Sigmoid colon (tissue), 7 donors: ENCODE measurements at places on chromosomes 4 and X. TPM values are rescaled to one million over a fixed set of nuclear protein-coding genes. Genes with fewer than 3 reads are reported as not detected.

USP26 gene
- polyA plus RNA-seq, result not detected

RPA4 gene
- not detected for polyA plus RNA-seq

ARMCX1 gene
- 13.2 TPM for polyA plus RNA-seq

ITGB1BP2 gene
- polyA plus RNA-seq, result 1.2 TPM

DNA sequence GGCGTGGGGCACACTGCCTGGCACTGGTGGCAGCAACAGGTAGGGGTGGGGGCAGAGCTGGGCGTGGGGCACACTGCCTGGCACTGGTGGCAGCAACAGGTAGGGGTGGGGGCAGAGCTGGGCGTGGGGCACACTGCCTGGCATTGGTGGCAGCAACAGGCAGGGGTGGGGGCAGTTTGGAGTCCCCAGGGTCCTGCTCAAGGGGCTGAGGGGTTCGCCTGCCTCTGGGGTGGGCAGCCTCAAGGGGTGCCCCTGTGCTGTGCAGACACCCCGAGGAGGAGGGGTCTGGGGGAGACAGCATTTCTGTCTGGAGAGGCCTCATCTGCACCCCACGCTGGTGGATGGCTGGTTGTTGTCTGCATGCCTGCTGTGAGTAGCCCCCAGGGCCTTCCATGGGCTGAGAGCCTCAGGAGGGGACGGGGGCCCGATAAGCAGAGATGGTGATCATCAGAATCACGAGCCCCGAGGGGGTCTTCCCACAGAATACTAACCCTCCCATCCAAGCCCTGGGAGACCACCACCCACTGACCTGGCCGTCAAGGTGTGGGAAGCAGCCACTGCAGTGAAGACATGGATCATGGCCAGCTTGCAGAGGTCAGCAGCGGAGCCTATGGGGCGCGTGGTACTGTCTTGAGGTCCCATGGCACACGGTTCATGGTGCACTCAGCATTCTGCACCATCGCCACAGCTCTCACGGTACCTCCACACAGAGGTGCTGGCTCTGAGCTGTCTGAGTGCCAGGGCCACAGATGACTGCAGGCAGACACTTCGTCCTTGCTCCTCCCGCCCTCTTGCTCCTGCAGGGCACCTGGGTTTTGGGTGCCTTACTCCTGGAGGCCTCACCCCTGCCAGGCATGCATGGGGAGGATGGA is 21.5 kb downstream of the NAT8L start:
- DNase-seq, result peak; percentile 57

DNA sequence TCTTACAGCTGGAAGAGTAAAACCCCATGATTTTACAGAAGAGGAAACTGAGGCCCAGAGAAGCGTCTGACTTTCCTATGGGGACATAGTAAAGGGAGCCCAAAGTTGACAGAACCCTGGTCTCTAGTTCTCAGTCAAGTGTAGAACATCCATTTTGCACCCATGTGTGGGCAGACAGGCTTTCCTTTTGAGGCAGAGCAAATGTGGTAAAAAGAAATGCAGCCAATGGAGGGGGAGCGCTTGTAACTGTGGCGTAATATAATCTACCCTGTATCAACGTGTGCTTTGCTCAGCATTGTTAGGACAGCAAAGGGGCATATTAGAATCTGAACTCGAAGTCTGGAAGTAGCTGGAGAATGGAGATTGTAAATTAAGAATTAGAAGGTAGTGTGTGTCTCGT is 8.8 kb downstream of the MAMLD1 start:
- DNase-seq, result no peak

DNA sequence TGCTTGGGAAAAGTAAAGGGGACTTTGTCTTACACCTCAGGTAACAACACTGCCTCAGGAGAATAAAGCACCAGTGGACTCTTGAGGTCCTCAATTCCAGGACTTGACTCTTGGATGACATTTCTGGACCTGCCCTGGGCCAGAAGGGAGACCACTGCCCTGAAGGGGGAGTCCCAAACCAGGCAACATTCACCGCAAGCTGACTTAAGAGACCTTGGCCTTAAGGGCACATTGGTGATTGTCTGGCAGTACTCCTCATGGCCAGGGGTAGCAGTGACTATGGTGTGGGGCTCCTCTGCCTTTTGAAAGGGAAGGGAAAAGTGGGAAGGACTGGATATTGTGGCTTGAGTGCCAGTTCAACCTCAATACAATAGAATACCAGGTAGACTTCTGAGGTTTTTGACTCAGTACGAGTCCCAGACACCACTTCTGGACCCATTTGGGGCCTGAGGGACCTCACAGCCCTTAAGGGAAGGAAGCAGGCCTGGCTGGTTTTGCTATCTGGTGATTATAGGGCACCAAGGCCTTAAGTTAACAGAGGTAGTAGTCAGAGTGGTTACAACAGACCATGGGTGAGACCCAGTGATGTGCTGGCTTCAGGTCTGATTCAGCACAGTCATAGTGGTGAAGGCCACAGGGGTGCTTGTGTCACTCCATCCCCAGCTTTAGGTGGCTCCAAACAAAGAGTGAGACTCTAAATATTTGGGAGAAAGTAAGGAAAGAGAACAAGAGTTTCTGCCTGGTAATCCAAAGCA is 121.2 kb upstream of the TET2 start:
- DNase-seq, result no peak
